Activated CD4-positive, alpha-beta memory T cell treated with anti-CD3 and anti-CD28 coated beads, Interleukin-2, amount 10 ng/mL, durations not matched to agents 7 days and 5 days (primary cell): ENCODE measurements at places on chromosomes 16 and 17. TPM values are rescaled to one million over a fixed set of nuclear protein-coding genes. Genes with fewer than 3 reads are reported as not detected.
A peak's percentile ranks its signal among the peaks of the same experiment; 100 is the strongest.

DNA sequence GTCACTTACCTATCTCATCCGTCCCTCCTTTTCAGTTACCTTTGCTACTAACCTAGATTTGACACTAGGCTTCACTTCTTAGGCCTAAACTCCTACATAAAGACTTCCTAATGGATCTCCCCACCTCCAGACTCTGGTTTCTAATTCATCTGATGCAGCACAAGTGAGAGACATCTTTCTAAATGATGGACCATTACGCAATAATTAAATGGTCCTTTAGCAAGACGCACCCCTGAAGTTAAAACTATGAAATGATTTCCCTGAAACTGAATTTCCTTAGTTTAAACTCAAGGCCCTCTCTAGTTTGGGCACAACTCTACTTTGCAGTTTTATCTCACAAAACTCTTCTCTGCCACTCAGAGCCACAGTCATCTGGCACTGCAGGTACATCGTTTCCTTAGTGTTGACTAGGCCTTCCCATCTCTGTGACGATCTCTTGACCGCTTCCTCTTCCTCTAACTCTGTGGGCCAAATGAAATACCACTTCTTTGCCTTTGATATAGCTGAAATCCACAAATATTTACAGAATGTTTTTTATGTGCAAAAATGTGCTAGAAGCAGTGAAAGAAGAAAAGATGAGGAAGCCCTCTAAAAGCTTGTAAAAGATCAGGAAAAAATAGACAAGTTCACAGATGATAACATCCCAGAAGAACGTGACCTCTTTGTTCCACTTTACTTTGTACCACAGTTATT, 3.3 kb downstream of the SYNRG start:
- peak overlapping the region; percentile 72 for H3K4me3 ChIP-seq
- H3K27ac ChIP-seq, result peak overlapping the region; percentile 90
- DNase-seq, result peak; percentile 63

DNA sequence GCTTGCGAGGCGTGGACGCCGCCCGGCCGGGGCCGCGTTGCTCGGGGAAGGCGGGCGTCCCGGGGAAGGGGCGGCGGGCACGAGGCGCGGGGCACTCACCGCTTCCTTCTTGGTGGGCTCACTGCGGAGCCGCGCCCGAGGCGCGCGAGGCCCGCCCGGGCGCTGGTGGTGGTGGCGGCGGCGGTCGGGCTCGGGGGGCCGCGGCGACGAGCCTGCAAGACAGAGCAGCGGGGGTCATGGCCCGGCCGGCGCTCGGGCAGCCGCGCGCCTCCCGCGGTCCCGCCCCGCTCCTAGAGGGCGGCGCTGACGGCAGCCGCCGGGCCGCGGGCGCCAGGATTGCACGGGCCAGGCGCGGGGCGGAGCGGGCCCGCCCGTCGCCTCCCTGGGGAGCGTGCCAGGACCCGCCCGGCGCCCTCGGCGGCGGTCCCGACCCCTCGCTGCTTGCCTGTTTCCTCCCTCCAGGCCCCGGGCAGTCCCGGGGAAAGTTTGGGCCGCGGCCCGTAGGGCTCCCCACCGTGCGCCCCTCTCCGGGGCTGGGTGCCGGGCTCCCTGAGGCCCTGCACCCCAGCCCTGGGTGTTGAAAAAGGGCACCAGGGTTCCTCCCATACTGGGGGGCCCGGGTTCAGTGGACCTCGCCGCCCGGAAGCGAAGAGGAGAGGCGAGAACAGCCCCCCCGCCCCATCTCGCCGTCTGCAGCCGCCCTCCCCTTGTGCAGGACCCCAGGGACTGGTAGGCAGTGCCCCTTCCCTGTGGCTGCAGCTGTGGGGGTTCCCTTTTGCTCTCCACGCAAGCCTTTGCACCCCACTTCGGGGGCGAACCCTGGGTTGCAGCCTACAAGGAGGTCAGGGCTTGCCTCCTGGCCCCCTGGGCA, at the start of gene C16orf74:
Gene C16orf74 (minus strand): TSS at position 270 of the 871 bp plus-strand sequence. CDS start 15,879 bp downstream, outside the sequence.
- peaks cover 11% of the 10 kb centered on the region for H3K4me1 ChIP-seq
- no peak for DNase-seq
- no peak within 1 kb of the TSS for H3K27ac ChIP-seq
- H3K27me3 ChIP-seq, result peaks cover 34% of the 10 kb centered on the region
- H3K36me3 ChIP-seq, result no peaks in the 10 kb centered on the region

Gene PRCD
- not detected for total RNA-seq

Gene HOXB2
- total RNA-seq, result 20.9 TPM

DNA sequence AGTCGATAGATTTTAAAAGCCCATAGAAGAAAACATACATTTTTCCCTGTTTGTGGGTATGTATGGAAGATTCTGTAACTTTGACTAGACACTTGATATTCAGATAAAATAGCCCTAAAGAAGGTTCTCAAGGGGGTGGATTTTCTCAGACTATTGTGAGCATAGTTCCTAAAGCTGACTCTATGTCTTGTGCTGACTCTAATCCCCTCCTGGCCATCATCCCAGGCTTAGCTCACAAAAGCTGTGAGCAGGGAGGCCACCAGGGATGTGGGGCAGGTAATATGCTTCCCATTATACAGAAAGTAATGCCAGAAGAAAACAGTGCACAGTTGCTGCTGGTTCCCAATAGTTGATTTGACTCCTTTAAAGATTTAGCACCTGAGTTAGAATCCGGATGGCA, 32.0 kb downstream of the CDH13 start:
- DNase-seq, result no peak
- H3K27me3 ChIP-seq, result no peaks in the 10 kb centered on the region
- peaks cover 66% of the 10 kb centered on the region for H3K4me1 ChIP-seq
- no peak overlapping the region for H3K27ac ChIP-seq
- H3K36me3 ChIP-seq, result peaks cover 5% of the 10 kb centered on the region

DNA sequence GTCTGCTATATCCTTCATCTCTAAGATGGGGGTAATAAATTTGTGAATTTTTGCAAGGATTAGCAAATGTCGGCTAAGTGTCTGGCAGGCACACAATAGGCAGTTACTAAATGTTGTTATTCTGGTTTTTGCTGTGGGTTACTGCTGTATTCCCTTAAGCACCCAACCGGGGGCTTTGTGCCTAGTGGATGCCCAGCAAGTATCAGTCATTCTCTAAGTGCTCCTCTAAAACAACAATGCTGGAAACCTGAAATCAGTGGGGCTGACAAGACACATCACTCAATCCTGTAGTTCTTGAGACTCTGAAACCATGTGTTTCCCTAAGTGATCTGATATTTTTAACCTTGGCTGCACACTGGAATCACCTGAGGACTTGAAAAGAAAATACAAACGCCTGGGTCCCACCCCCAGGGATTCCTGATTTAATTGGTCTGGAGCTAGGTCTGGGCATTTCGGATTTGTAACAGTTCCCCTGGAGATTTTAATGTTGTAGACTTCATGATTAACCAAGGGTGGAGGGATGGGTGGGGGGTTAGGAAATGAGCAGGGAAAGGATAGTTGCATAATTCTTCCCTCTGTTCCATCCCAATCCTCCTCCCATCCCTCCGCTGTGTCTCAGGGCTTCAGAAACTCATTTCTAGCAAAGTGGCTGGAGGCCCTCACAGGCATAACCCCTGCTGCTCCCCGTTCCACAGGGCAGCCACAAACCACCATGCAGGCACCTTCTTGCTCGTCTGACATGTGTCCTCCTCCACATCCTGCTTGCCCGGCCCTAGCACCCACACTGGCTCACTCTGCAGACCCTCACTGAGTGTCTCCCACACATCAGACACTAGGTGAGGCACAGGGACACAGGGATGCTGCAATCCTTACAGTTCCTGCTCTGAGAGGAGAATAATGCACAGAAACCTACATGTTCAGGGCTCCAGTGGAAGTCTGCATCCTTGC, 61.7 kb upstream of the LYRM9 start:
- no peak overlapping the region for H3K4me3 ChIP-seq
- H3K4me1 ChIP-seq, result no peaks in the 10 kb centered on the region
- no peak for DNase-seq

DNA sequence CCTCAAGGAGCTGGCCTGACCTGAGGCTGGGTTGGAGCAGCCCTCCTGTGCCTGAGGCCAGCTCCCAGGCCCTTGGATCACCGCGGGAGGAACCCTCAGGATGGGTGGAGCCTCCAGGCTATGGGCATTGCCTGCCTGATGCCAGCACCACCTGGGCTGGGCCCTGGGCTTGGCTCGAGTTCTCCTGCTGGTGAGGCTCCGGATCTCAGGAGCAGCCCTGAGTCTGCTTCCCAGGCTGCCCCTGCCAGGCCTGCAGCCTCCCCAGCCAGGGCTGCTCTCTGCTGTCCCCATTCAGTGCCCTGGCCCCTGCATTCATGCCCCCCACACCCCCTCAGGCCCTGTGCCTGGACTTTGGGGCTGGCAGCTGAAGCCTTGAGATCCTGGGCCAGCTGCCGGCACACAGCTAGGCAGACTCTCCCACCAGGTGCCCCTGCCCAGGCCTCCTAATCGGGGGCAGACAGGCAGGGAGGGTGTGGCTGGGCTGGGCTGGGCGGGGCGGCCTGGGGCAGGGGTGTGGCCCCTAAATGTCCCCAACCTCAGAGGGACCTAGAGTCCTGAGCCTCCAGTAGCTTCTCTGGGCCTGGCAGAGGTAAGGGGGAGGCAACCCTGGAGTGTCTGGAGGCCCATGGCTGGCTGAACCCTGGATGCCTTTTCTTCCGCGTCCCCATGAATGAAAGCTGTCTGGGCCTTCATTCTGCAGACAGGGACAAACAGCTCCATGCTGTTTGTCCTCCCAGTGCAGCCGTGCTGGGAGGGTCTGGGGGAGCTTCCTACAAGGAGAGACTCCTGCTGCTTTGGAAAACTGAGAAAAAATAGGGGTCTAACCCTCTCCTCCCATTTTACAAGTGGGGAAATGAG, 1.1 kb upstream of the PIGQ start:
- peaks cover 33% of the 10 kb centered on the region for H3K4me1 ChIP-seq
- DNase-seq, result no peak
- peak overlapping the region; percentile 82 for H3K27ac ChIP-seq

DNA sequence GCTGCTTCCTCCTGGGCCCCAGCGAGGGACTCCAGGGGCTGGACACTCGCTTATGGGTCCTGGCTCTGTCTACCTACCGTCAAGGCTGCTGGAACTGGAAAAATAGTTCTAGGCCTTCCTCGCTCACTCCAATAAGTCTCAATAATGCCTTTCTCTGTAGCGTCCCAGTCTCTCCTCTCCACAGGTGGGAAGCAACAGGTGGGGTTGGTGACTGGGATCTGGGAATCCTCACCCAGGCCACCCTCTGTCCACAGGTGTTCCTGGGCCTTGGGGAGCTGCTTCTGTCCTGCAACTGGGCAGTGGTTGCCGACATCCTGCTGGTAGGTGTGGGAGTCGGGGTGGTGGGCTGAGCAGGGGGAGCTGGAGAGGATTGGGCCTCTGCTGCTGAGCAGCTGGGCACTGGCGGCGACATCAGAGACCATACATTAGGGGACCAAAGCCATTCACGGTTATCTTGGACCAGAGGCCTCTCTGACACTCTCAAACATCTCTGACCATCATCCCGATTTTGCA, 20.3 kb upstream of the SPNS2 start:
- no peaks in the 10 kb centered on the region for H3K36me3 ChIP-seq
- no peak for DNase-seq
- H3K27ac ChIP-seq, result no peak overlapping the region
- H3K27me3 ChIP-seq, result peaks cover 3% of the 10 kb centered on the region

Gene HS3ST2
- total RNA-seq, result not detected

DNA sequence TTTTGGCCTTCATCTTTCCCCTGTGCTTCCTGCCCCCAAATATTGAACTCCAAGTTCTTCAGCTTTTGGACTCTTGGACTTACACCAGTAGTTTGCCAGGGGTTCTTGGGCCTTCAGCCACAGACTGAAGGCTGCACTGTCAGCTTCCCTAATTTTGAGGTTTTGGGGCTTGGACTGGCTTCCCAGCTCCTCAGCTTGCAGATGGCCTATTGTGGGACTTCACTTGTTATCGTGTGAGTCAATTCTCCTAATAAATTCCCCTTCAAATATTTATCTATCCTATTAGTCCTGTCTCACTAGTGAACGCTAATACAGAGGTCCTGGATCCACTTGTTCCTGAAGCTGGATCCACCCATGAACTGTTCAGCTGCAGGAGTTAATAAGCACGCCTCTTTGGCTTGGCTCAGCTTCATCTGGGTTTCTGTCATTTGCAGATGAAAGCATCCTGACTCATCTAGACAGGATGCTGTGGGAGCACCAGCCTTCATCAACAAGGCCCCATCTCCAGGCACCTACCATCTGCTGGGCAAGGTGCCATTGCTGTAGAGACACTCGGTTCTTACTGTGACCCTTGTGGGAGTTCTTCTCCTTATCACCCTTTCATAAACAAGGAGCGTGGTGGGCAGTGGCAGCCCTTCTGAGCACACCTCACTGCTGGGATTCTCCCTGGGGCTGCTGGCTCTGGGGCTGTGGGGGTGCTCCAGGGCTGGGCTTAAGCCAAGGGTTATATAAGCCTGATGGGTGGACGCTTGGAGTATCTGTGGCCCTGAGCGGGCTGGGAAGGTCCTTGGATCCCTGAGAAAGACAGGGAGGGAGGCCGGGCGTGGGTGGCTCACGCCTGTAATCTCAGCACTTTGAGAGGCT, 23.1 kb downstream of the LAT start:
- H3K4me1 ChIP-seq, result peaks cover 51% of the 10 kb centered on the region
- peak overlapping the region; percentile 88 for H3K27ac ChIP-seq
- no peak overlapping the region for H3K4me3 ChIP-seq
- H3K36me3 ChIP-seq, result no peaks in the 10 kb centered on the region

- no peaks in the 10 kb centered on the region for H3K36me3 ChIP-seq
- H3K4me1 ChIP-seq, result peaks cover 8% of the 10 kb centered on the region
- DNase-seq, result no peak
- no peak overlapping the region for H3K27ac ChIP-seq
Observed at GRCh38 chr17:51672065-51672464, 411.7 kb downstream of the UTP18 start.

DNA sequence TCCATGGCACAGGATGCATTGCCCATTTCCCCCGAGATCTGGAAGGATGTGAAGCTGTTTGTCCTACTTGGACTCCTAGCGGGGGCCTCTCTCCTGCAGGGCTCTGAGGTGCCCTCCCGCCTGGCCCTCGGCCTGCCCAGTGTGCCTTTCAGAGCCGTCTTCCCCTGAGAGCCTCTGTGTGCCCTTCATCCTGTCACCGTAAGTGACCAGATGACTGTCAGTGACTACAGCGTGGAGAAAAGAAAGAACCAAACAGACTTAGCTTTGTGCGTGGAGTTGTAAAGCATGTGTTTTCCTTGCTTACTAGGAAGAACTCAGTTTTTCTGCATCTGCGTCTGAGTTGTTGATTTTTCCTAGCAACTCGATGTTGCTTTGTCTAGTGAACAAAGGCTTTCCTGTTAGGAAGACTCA, 56.1 kb downstream of the BANP start:
- H3K36me3 ChIP-seq, result peaks cover 36% of the 10 kb centered on the region
- H3K4me3 ChIP-seq, result no peak overlapping the region
- no peak overlapping the region for H3K27ac ChIP-seq

Gene CD300LB
- total RNA-seq, result not detected

GRCh38 chr17:17205368-17206123, 587 bp downstream of the PLD6 start:
- peaks cover 31% of the 10 kb centered on the region for H3K4me1 ChIP-seq
- H3K27ac ChIP-seq, result peak overlapping the region; percentile 73
- H3K36me3 ChIP-seq, result peaks cover 24% of the 10 kb centered on the region
- H3K4me3 ChIP-seq, result peak overlapping the region; percentile 83

- H3K27ac ChIP-seq, result no peak overlapping the region
- DNase-seq, result no peak
- H3K27me3 ChIP-seq, result peaks cover 14% of the 10 kb centered on the region
- peaks cover 7% of the 10 kb centered on the region for H3K4me1 ChIP-seq
Observed at GRCh38 chr17:50222922-50223321, 21.5 kb upstream of the COL1A1 start.

- peaks cover 15% of the 10 kb centered on the region for H3K27me3 ChIP-seq
- H3K36me3 ChIP-seq, result no peaks in the 10 kb centered on the region
- H3K4me1 ChIP-seq, result no peaks in the 10 kb centered on the region
Observed at GRCh38 chr16:56119133-56119532, 72.2 kb upstream of the GNAO1 start.
